Kidney (tissue), 22 donors: ENCODE measurements at places on chromosomes 3 and 15. TPM values are rescaled to one million over a fixed set of nuclear protein-coding genes. Genes with fewer than 3 reads are reported as not detected.

The NMD3 gene
- total RNA-seq = 55.5 TPM

The HGD gene
- total RNA-seq = 72.0 TPM

- no peaks in the 10 kb centered on the region for H3K27me3 ChIP-seq
- no peaks in the 10 kb centered on the region for H3K4me1 ChIP-seq
- H3K4me3 ChIP-seq = no peak overlapping the region
Observed at GRCh38 chr3:146975476-146975875, 370.3 kb upstream of the PLSCR5 start.

DNA sequence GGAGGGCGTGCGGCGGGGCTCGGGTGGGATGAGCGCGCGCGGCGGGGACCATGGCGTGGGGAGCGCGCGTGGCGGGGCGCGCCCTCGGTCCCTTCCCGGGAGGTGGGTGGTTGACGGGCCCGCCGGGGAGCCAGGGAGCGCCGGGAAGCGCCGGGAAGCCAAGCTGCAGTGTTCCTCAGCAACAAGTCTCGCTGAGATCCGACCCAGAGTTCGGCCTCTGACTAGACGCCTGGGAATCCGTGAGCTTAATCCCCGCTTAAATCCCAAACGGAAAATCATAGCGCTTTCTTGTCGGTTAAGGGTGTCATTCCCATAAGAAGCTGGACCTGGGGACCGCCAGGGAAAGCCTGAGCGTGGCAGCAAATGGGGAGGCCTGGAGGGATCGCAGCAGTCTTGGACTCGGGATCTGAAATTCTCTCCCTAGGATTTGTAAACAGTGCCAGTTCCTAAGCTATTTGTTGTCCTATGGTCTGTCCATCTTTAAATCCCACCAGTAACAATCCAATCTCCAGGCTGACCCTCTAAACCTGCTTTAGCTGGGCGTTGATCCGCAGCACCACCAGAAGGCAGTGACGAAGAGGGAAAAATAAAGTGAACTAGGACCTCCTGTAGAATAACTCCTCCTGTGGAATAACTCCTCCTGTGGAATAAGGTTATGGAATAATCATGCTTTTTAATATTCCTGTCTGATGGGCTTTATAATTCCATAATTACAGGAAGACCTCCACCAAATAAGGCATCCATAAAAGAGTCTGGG is 570 bp upstream of the NEDD4 start:
- H3K27ac ChIP-seq = peak overlapping the region; percentile 92
- H3K36me3 ChIP-seq = no peaks in the 10 kb centered on the region
- no peaks in the 10 kb centered on the region for H3K4me1 ChIP-seq
- H3K27me3 ChIP-seq = no peaks in the 10 kb centered on the region

The PLA2G4E gene
- total RNA-seq = not detected

DNA sequence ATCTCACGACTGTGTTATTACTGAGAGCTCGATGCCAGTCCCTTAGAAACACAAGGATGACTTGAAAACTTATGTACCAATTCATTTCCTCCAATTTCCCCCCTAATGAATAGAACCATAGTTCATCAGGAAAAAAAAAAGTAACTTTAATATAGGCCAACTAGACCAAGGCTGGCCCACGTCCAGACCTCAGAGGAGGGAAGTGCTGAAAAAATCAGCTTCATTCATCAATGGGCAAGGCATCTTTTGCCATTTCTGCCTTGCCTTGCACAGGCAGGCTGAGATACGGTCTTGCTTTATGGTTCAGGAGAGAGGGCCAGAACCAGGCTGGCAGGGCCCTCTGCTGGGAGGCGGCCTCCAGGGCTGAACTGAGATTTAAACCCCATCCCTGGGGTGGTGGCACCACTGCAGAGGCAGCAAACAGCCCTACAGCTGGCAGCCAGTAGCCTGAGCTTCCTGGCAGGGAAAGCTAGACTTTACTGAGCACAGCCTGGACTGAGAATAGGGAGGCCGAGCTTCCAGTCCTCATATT is 104.1 kb upstream of the TNFAIP8L3 start:
- H3K27me3 ChIP-seq = no peaks in the 10 kb centered on the region
- H3K27ac ChIP-seq = no peak overlapping the region
- no peaks in the 10 kb centered on the region for H3K4me1 ChIP-seq
- no peak overlapping the region for H3K4me3 ChIP-seq
- DNase-seq = no peak
- no peaks in the 10 kb centered on the region for H3K36me3 ChIP-seq

DNA sequence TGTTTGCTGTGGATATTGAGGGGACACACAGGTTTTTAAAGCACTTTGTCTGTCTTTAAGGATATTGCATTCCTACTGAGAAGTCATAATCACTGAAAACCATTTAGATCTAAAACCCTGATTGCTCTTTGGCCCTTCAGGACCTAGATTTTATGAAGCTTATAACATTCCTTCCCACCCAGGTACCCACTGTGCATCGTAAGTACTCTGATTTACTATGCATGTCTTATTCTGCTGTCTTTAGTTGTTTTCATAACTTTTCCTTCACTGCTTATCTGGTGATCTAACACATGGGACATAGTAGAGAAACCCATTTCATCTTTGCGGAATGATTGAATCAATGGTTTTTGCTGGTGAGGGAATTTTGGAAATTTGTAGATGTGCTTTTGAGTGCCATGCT is 247.0 kb upstream of the RARB start:
- H3K4me1 ChIP-seq = no peaks in the 10 kb centered on the region
- H3K36me3 ChIP-seq = no peaks in the 10 kb centered on the region
- no peaks in the 10 kb centered on the region for H3K27me3 ChIP-seq
- no peak for DNase-seq
- H3K27ac ChIP-seq = no peak overlapping the region

DNA sequence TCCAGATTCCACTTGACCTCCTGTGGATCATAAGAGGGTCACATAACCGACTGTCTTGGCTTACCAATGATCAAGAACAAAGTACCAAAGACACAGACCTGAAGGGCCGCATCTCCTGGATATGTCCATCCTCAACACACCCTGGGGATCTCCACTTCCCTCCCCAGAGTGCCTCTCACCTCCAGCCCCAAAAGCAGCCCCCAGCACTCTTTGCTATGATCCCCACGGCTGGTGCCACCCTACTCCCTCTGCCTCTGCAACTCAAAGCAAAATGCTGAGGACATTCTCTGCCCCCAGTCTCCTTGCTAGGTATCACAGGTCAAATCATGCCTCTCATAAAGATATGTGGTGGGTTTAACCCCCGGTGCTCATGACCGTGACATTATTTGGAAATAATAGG is 32.7 kb downstream of the SLCO2A1 start:
- H3K36me3 ChIP-seq = no peaks in the 10 kb centered on the region
- no peak overlapping the region for H3K27ac ChIP-seq
- no peak for DNase-seq
- H3K27me3 ChIP-seq = no peaks in the 10 kb centered on the region
- H3K4me3 ChIP-seq = no peak overlapping the region
- no peaks in the 10 kb centered on the region for H3K4me1 ChIP-seq

DNA sequence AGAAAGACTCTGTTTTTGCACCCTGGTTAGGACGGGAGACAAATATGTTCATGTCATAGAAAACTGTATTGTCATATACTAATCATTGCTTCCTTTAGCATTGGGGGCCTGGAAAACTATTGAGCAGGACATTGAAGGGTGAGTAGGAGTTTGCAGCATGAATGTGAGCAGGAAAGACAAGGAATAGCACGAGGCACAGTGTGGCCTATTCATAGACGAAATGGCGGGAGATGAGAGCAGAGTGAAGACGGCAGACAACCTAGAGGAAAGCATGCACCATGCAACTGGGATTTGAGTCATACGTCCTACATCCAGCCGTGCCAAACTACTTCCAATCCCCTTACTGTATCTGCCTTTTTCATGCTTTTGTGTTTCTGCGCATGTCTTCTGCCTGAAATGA is 508.1 kb downstream of the NTRK3 start:
- no peak overlapping the region for H3K4me3 ChIP-seq
- no peak overlapping the region for H3K27ac ChIP-seq
- no peaks in the 10 kb centered on the region for H3K4me1 ChIP-seq
- no peak for DNase-seq
- no peaks in the 10 kb centered on the region for H3K27me3 ChIP-seq

GRCh38 chr3:13637311-13637891 is 88.5 kb downstream of the FBLN2 start:
- no peak overlapping the region for H3K27ac ChIP-seq
- no peak overlapping the region for H3K4me3 ChIP-seq
- DNase-seq = no peak
- H3K27me3 ChIP-seq = no peaks in the 10 kb centered on the region
- H3K4me1 ChIP-seq = no peaks in the 10 kb centered on the region

The SGO1 gene
- total RNA-seq = 0.72 TPM

DNA sequence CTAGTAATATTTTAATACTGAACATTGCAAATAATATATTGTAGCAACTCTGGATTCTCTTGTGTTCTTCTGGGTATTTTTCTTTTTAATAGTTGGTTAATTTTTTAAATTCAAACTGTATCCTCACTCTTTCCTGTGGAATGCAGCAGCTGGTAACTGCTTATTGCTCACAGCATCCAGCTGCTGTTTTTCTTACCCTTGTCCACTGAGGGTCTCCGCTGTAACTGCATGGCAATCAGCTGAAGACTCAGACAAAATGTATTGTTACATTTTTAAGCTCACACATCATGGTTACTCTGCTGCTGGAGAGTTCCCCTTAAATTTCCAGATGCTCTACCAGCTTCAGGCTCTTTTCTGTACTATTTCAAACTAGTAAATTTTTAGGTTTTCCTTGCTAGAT is 227.6 kb downstream of the MBNL1 start:
- H3K36me3 ChIP-seq = no peaks in the 10 kb centered on the region
- no peak overlapping the region for H3K4me3 ChIP-seq
- no peak overlapping the region for H3K27ac ChIP-seq
- H3K4me1 ChIP-seq = no peaks in the 10 kb centered on the region
- no peak for DNase-seq
- no peaks in the 10 kb centered on the region for H3K27me3 ChIP-seq

GRCh38 chr3:195187609-195188425 is 83.1 kb downstream of the XXYLT1 start:
- no peak overlapping the region for H3K27ac ChIP-seq
- H3K27me3 ChIP-seq = no peaks in the 10 kb centered on the region
- H3K4me1 ChIP-seq = peaks cover 5% of the 10 kb centered on the region
- H3K4me3 ChIP-seq = no peak overlapping the region
- H3K36me3 ChIP-seq = no peaks in the 10 kb centered on the region
- DNase-seq = no peak

DNA sequence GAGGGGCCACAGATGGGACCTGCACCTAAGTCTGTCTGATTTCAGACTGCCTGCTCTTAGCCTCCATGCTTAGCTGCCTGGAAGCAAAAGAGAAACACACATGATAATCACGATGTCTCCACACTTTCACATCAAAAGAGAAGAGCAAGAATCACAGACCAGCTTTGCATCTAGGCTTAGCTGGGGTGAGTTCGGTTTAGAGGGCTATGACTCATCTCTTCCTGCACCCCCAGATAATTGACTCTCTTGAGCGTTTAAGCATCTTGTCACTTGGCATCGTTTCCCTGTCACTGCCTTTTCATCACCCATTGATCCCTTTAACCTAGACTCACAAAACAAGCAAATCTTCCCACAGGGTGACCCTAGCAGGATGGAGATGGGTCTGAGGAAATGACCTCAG is 124.0 kb downstream of the NTRK3 start:
- no peak overlapping the region for H3K27ac ChIP-seq
- H3K4me1 ChIP-seq = no peaks in the 10 kb centered on the region
- no peak for DNase-seq

GRCh38 chr15:50590288-50590687 is 43.8 kb upstream of the USP50 start:
- DNase-seq = no peak
- H3K4me1 ChIP-seq = no peaks in the 10 kb centered on the region
- H3K36me3 ChIP-seq = peaks cover 18% of the 10 kb centered on the region
- no peak overlapping the region for H3K27ac ChIP-seq

GRCh38 chr3:5389057-5389456 is 201.6 kb downstream of the EDEM1 start:
- no peaks in the 10 kb centered on the region for H3K27me3 ChIP-seq
- no peak overlapping the region for H3K27ac ChIP-seq

GRCh38 chr3:183233966-183234365 is 19.1 kb upstream of the B3GNT5 start:
- H3K27ac ChIP-seq = no peak overlapping the region
- H3K4me3 ChIP-seq = no peak overlapping the region
- no peak for DNase-seq
- H3K4me1 ChIP-seq = no peaks in the 10 kb centered on the region
- no peaks in the 10 kb centered on the region for H3K36me3 ChIP-seq

- H3K36me3 ChIP-seq = no peaks in the 10 kb centered on the region
- no peak for DNase-seq
- no peak overlapping the region for H3K4me3 ChIP-seq
- no peaks in the 10 kb centered on the region for H3K27me3 ChIP-seq
Observed at GRCh38 chr3:152046280-152046679, 172.8 kb downstream of the SUCNR1 start.

DNA sequence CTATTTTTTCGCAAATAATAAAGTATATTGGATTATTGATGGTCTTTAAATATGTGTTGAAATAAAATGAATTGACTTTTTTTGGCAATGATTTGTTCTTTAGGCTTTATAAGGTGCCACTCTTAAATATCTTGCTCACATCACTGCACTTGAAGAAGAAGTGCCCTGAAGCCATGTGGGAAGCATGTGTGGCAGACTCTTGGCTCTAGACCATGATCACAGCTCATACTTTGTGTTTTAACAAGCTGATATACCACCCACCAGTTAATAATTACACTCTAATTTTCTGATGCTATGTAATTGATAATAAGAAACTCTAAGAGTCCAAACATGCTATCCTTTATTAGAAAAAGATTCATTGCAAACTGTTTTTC is 52.1 kb upstream of the TGFBR2 start:
- H3K4me1 ChIP-seq = peaks cover 3% of the 10 kb centered on the region
- H3K27ac ChIP-seq = no peak overlapping the region
- no peak overlapping the region for H3K4me3 ChIP-seq
- no peaks in the 10 kb centered on the region for H3K36me3 ChIP-seq
- DNase-seq = no peak
- H3K27me3 ChIP-seq = no peaks in the 10 kb centered on the region

GRCh38 chr3:39668420-39668819 is 141.0 kb upstream of the MYRIP start:
- no peaks in the 10 kb centered on the region for H3K36me3 ChIP-seq
- no peak overlapping the region for H3K4me3 ChIP-seq
- H3K27ac ChIP-seq = no peak overlapping the region
- peak; percentile 66 for DNase-seq
- no peaks in the 10 kb centered on the region for H3K4me1 ChIP-seq

- no peaks in the 10 kb centered on the region for H3K27me3 ChIP-seq
- H3K36me3 ChIP-seq = no peaks in the 10 kb centered on the region
- H3K27ac ChIP-seq = no peak overlapping the region
- DNase-seq = no peak
- no peak overlapping the region for H3K4me3 ChIP-seq
Observed at GRCh38 chr3:136984837-136985236, 27.1 kb downstream of the IL20RB start.

GRCh38 chr15:74402873-74403587 is 30.7 kb downstream of the SEMA7A start:
- no peaks in the 10 kb centered on the region for H3K27me3 ChIP-seq
- H3K27ac ChIP-seq = no peak overlapping the region
- no peak overlapping the region for H3K4me3 ChIP-seq
- H3K4me1 ChIP-seq = peaks cover 5% of the 10 kb centered on the region
- H3K36me3 ChIP-seq = no peaks in the 10 kb centered on the region

The SEMA6D gene
- 16.9 TPM for total RNA-seq
